PC-9 (cell line): ENCODE measurements at places on chromosomes 1 and 21. TPM values are rescaled to one million over a fixed set of nuclear protein-coding genes. Genes with fewer than 3 reads are reported as not detected.

Gene SH2D1B
- total RNA-seq, result not detected in 2 replicates

Gene TOE1
- total RNA-seq, result 14.5 and 20.4 TPM in 2 replicates

Gene OR2L2
- total RNA-seq, result 0.10 and 0.13 TPM in 2 replicates

Gene TRAF3IP3
- not detected in 2 replicates for total RNA-seq

Gene OVAAL
- total RNA-seq, result not detected in 2 replicates

Gene TIPRL
- total RNA-seq, result 34.1 and 47.7 TPM in 2 replicates

Gene S100A9
- total RNA-seq, result 2.1 and 4.3 TPM in 2 replicates

Gene GPR161
- 6.0 and 6.7 TPM in 2 replicates for total RNA-seq

Gene ADCY10
- total RNA-seq, result 0.28 and 0.46 TPM in 2 replicates

Gene ATP1A1
- total RNA-seq, result 393 and 399 TPM in 2 replicates

Gene CRP
- total RNA-seq, result not detected in 2 replicates

GRCh38 chr1:112870887-112871646, 84.9 kb downstream of the SLC16A1 start:
- no peak for DNase-seq

DNA sequence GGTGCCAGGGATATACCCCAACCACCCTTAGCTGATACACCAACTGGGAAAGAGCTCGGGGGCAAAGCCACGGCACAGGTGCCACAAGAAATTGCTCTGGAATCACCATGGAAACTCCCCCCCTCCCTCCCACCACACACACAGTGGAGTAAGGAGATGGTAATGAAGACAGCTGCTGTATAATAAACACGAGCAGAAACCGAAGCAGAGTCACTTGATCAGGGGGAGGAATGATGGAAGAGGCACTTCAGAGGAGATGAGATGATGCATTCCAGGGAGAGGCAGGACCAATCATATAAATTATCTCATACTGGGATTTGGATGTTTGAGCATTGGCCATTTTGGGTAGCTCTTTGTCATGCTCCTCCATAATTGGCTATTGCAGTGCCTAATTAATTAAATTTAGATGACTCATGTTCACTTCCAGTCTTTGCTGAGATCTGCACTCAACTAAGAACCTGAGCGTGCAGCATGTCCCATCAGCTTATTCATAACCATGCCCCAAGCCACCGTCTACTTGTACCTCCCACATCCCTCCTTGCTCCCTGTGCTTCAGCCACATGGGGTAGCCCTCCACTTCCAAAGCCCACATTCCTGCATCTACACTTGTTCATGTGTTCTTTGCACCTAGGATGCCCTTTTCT, 189.5 kb downstream of the ZSCAN20 start:
- no peak for DNase-seq

- DNase-seq, result peak; percentile 60
Measured at GRCh38 chr1:77900687-77901293, 12.4 kb downstream of the NEXN start.

DNA sequence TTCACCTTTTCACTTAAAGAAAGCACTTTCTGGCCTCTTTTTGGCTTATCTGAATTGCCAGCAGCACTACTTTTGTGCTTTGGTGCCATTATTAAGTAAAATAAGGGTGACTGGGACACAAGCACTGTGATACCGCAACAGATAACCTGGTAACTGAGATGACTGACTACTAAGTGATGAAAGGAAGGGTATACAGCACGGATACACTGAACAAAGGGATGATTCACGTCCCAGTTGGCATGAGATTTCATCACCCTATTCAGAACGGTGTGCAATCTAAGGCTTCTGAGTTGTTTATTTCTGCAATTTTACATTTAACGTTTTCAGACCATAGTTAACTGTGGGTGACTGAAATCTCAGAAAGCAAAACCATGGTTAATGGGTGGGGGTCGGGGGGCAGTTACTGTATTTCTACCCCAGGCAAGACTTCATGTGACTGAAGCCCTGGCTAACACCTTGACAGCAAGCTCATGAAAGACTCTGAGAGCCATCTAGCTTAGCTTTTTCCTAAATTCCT, 102.8 kb downstream of the CLIC6 start:
- DNase-seq, result peak; percentile 82

GRCh38 chr1:7113822-7114221, 328.6 kb downstream of the CAMTA1 start:
- no peak for DNase-seq

DNA sequence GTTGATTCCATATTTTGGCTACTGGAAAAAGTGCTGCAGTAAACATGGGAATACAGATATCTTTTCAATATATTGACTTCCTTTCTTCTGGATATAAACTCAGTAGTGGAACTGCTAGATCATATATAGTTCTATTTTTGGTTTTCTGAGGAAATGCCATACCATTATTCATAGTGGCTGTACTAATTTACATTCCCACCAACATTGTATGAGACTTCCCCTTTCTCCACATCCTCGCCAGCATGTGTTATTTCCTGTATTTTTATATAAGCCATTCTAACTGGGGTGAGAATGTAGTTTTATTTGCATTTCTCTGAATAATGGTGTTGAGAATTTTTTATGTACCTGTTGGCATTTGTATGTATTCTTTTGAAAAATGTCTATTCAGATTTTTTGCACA, 385.2 kb downstream of the NUF2 start:
- DNase-seq, result no peak

DNA sequence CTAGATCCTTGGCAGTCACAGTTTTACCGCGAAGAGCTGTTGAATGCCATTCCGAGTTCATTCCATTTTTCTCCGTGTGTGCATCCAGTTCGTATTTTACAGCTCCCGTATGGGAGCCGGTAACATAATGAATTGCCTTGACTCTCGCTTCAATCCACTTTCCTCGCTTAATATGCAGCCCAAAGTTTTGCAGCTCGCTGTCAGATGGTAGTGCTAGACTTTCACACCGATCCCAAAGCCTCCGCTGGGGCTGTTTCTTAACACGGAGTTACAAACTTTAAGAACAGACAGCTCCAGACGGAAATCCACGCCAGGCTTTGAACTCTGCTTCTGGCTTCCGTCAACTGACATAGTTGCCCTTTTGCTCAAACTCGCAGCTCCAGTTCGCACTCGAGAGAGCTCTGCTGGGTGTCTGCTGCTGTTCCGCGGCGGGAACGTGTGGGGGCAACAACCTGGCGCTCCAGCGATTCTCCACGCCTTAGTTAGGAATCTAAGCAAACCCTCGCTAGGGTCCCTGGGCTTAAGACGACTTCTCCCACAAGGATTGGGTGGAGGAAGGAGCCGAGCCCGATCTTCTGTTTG, 3.5 kb upstream of the ARID1A start:
- DNase-seq, result peak; percentile 75

DNA sequence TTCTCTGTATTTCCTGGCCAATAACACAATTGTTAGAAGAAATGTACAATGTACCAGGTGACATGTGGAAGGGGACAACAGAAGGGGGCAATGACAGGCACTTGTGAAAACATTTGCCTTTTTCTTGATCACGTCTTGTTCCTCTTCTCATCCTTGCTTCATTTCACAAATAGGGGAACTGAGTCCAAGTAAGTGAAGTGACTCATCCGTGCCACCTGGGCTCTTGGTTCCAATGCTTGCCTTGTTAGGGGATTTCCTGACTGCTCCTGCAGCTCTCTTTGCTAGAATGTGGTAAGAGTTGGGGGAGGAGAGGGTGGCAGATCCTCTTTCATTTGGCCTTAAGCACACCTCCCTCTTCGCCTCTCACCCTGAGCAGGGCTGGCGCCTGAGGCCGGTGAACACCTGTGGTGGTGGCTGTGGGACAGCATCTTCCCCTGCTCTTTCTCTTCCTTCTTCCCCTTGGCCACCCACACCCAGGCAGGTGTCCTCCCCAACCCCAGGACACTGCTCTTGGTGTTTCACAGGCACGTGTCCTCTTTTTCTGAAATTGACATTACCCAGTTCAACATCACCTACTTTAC, 2.2 kb upstream of the RHEX start:
- no peak for DNase-seq

DNA sequence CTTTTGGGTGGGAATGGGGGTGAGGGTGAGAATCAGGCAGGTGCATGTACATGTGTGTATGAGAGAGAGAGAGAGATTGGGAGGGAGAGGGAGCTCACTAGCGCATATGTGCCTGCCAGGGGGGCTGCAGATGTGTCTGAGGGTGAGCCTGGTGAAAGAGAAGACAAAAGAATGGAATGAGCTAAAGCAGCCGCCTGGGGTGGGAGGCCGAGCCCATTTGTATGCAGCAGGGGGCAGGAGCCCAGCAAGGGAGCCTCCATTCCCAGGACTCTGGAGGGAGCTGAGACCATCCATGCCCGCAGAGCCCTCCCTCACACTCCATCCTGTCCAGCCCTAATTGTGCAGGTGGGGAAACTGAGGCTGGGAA, 95.0 kb downstream of the EPHB2 start:
- DNase-seq, result no peak

DNA sequence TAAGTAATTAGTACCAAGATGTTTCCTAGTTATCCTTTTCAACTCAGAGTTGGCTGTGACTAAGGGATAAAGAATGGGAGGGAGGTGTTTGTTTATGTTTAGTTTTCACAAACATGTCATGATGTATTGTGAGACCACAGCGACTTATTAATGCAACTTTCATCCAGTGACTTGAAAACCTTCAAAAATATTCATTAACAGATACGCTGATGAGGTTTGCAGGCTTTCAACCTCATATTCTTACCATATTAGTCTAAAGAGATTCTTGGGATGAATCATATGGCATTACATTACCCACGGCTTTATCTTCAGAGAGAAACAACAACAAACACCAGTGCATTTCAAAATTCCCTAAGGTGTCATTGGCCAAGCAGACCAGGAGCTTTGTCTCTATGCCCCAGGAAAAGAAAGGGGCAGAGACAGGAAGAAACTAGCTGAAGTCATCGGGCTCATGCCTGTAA, 36.4 kb downstream of the PALMD start:
- no peak for DNase-seq

GRCh38 chr1:14037101-14037847, 337.3 kb downstream of the PRDM2 start:
- DNase-seq, result no peak

DNA sequence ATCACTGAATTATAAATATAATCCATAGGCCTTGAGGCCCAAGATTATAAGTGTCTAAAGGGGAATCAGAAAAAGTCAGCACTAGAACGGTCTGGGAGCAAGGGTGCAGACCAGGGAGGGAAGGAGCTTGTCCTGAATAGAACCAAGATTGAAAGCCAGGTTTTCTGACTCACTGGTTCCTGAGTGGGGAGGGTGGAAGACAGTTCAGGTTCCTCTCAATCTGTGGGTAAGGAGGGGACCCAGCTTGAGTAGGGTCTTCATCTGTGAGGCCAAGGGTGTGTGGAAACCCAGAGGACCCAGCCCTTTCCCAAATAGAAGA, 842 bp downstream of the LENEP start:
- DNase-seq, result no peak

GRCh38 chr1:228512781-228513198, 25.6 kb downstream of the RNF187 start:
- no peak for DNase-seq

DNA sequence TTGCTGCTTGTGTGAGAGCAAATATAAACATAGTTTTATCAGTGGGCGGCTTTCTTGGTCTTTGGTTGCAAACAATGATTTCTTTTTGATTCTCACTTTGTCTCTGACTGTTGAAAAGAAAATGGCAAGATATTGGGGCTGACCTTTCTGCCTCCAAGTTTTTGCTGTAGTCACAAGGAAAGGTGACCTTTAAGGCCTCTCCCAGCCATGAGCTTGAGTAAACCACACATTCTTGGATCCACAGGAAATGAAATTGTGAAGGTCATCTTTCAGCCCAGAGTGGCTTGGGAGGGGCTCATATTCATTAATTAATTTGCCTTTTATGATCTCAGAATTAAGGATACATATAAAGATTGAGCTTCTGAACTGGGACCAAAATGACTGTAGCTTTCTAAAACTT, 241.6 kb downstream of the BACH1 start:
- DNase-seq, result no peak

DNA sequence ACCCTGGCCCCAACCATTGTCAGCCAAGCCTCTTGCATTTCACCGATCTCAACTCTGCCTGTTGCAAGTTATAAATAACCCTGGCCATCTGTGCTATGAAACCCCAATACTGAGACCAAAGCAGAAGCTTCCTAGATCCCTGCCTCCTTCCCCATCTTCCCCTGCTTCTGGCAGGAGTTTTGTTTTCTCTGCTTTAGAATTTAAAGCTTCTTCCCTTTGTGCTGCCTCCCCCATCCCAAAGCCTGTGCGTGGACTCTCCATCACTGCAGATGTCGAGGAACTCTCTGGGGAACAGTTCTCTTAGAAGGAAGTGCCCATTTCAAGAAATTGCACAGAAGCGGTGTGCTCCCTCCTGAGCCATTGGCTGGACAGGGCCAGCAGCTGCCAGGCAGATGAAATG, 17.4 kb upstream of the MYOG start:
- DNase-seq, result no peak

DNA sequence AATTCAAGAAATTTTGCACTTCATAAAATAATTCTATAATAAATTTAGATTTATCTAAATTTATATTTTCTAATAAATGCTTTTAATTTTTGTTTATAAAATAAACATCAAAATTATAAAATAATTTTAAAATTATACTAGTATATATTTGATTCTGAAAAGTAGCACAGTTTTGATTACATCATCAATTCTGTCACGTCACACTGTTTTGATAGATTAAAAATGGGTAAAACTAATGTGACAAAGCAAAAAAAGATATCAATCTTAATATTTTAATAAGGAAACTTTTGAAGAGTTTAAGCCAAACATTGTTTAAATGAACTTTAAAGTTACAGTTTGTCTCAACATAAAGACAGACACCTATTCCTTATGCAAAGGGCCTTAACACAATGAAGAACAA, 1001.8 kb downstream of the KCNT2 start:
- no peak for DNase-seq

DNA sequence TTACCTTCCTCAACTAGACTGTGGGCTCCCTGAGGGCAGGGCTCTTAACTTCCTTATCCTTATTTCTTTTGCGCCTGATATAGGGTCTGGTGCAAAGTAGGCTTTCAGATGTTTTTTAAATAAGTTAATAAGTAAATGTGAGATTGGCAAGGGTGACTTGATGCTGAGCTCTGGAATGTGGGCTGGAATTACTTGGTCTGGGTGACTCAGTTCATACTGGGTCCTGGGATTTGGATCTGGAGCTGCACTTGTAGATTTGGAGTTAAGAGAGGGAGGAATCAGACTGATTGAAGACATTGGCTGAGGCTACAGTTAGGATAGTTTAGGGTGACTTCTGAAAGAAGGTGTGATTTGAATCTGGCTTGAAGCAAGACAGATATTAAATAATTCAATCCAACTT, 190.9 kb downstream of the GIPC2 start:
- DNase-seq, result no peak

GRCh38 chr1:19040010-19040680, 83.7 kb upstream of the IFFO2 start:
- no peak for DNase-seq

- DNase-seq, result peak; percentile 32
Measured at GRCh38 chr1:223712850-223713474, 623 bp downstream of the CAPN2 start.

GRCh38 chr1:94683886-94684285, 136.3 kb upstream of the SLC44A3 start:
- no peak for DNase-seq

GRCh38 chr1:175690915-175691314, 52.5 kb downstream of the TNR start:
- DNase-seq, result no peak

- DNase-seq, result no peak
Measured at GRCh38 chr21:33418691-33419090, 15.5 kb downstream of the IFNGR2 start.

- no peak for DNase-seq
Measured at GRCh38 chr21:26840912-26841311, 4.3 kb downstream of the ADAMTS1 start.
